HL-60 (cell line): ENCODE measurements at places on chromosomes 12 and 14.

DNA sequence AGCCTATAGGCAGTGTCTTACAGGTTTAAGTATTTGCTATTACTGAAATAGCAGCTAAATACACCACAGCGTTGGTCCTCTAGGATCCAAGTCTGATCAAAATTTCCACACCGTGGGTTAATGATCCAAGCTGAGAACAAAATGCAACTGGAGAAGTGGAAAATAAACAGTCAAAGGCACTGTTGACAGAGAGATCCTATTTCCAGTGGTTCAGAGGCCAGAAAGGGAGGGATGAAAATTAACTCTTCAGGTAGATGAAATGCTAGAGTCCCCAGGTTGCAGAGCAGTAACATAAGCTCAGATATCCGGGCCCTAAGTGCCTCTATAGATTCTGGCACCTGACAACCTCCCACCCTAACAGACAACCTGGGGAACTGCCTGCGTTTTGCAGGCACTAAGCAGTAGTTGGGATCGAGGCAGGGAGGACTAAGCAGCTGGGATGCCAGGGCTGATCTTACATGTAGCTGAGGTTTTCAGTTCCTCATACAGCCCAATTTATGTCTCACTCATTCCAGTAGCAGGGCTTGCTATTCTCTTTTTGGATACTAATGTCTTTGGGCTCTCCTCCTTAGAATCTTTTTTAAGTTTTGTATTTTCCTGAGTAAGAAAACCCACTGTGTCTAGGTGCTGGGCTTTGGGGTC, 42.7 kb upstream of the CRACR2A start:
- DNase-seq = no peak

GRCh38 chr14:63995285-63995684, 142.5 kb downstream of the SYNE2 start:
- DNase-seq = no peak

- DNase-seq = no peak
Observed at GRCh38 chr12:120749256-120749655, 23.6 kb downstream of the ACADS start.

GRCh38 chr12:87925021-87925420, 104.2 kb downstream of the C12orf50 start:
- no peak for DNase-seq

- DNase-seq = no peak
Observed at GRCh38 chr12:62481843-62482540, 15.4 kb downstream of the MON2 start.

DNA sequence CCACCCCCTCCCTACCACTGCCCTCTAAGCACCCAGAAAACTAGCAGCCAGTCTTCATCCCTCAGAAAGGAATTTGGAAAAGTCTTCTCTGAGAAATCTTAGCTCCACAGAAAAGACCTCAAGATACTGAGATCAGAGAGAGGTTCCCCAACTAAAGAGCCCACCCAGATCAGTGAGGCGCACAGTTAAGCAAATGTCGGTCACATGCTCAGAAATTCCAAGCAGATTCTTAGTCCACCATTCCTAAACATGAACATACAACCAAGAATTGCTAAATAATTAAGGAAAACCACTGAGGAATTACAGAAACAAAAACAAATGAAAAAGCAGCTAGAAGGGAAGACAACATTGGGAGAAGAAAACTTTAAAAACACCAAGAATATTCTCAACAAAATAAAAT, 32.3 kb downstream of the MED13L start:
- DNase-seq = no peak

DNA sequence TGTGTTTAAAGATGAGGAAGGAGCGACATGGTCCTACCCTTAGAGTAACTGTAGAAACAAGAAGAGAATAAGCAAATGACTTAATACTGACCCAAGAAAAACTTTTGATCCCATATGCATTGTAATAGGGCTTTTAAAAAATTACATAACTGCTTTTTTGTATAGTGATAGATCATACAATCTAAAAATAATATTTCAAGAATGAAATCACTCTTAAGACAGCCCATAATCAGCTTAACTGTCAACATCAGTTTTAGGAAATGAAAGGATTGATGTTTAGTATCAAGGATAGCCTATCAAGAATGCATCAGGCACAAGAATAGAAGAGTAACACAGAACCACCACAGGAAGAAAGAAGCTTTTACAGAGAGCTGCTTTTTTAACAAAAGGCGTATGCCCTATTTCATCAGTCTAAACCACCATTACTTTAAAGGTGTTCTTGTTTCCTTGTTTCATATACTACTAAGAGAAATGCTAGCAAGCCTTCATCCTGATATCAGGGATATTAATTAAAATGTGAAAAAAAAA, 64.5 kb downstream of the MARK3 start:
- no peak for DNase-seq

DNA sequence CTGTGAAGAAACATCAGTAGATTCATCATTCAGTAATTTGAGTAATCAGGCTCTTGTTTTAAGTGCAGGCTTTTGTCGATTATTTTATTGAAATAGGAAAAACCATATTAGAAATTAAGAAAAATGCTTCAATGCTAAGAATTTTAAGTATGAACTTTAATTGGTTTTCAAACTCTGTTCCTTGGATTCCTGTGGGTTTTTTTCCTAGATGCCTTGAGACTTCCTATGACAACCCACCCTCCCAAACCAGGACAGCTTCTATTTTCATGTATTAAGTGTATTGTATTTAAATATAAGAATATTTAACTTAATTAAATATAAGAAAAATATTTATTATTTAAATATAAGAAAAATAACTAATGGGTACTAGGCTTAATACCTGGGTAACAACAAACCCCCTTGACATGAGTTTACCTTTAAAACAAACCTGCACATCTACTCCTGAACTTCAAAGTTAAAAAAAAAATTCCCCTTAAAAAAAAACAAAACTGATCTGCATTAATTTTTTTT, 3.0 kb downstream of the ARHGAP5 start:
- no peak for DNase-seq

- DNase-seq = no peak
Observed at GRCh38 chr12:28460420-28461130, 270.3 kb downstream of the CCDC91 start.

DNA sequence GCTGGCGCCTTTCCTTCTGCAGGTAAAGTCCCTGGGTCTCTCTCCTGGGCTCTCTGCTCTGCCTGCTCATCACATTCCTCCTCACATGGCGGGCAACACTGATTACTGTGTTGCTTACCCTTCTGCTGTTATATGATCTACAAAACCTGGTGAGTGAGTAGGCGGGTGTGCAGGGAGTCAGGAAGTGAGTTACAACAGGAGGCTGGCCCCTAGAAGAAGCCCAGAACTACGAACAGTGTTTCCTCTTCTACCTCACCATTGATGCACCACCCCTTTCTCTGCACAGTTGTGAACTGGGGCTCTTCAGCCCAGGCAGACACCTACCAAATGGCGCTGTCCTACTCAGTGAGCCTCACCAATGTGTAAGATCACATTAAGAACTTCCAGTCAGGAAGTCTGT, 4.9 kb upstream of the KLHL33 start:
- peak; percentile 30 for DNase-seq

- no peak for DNase-seq
Observed at GRCh38 chr14:80264702-80265101, 53.4 kb upstream of the DIO2 start.

DNA sequence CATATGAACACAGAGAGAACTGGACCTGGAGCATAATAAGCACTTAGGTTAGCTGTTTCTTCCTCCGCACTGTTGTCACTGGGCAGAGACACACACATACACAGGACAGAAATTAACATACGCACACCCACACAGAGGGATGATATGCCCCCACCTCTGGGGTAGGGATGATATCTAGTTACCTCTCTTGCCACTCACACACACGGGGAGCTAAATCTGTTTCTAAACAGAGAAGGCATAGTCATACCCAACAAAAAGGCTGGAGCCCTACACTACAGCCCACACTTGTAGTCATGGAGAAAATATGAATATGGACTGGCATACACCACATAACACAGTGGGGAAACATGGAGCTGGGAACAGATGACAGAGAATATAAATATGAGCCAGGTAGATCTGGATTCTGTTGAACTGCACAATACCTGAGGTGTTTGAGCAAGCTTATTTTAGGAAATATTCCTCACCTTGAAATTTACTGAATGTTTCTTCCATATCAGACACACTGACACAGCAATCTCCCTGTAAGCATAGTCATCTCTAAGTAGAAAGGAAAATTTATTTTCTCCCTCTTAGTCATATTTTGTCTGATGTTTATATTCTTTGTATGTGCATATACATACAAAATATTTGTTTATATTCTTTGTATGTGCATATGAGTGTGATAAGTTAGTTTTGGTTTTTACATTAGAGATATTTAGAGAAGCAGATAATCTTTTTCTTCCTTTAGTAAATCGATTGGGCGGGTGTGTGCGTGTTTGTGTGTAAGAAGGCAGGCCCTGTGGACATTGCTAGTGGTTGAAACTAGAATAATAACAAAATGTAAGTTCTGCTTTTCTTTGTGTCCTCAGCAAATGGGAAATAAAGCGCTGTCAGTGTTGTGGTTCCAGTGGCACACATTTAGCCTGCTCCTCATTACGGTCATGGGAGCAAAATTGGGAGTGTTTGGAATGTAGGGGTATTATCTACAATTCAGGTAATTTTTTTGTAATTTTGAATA, 20.9 kb upstream of the SCFD1 start:
- DNase-seq = no peak

- no peak for DNase-seq
Observed at GRCh38 chr12:69417741-69418167, 52.4 kb upstream of the FRS2 start.

- DNase-seq = no peak
Observed at GRCh38 chr14:104996032-104996431, 10.4 kb downstream of the CLBA1 start.

DNA sequence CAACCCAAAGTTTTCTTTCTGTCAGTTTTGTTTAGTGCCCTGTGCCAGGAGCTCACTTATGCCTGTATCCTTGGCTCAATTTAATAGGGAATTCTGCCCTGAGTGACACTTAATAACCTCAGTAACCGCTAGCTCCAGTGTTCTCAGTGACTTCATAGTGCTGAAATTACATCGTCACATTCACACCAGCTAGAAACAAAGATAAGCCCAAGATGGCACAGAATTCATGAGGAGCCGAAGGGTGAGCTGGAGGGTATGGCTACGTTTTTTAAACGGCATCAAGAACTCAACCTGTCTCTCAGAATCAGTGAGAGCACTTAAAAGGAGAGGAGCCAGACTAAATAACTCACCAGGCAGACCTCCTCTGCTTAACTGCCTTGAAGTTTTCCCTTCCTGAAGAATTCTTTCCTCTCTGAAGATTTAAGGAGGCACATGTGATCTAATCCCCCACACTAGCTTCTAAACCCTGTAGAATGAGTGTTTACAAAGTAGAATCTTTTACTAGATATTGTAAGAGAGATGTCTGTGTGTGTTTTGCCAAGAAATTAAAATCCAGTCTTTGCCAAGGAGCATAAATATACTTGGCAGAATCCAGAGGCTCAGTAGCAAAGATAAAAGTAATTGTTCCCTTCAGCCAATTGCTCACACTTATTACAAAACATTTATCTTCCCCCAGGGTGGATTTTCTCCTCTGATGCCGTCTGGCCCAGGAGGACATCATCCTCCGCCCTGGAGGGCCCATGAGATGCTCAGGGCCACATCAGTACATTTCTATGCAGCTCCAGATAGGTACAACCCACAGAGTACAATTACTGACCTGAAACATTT, 37.3 kb downstream of the PTGER2 start:
- DNase-seq = no peak

DNA sequence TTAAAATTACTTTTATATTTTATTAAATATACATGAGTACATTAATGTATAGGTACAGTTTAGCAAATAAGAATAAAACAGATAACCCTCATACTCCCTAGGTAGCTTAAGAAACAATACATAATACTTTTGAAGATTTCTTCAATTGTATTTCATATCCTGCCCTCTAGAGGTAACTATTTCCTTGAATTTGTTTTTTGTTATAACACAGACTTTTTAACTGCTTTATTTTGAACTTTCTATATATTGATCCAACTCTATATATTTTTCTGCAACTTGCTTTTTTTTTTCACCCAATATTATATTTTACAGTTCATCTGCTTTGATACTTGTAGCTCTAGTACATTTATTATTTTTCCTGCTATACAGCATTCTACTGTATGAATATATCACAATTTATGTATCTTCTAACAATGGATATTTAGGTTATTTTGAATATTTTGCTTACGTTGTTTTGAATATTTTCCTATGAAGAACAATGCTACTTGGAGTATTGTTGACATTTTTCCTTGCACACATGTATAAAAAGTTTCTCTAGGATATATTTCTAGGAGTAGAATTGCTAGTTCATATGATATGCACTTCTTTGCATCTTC, 72.8 kb upstream of the ABCD2 start:
- no peak for DNase-seq

DNA sequence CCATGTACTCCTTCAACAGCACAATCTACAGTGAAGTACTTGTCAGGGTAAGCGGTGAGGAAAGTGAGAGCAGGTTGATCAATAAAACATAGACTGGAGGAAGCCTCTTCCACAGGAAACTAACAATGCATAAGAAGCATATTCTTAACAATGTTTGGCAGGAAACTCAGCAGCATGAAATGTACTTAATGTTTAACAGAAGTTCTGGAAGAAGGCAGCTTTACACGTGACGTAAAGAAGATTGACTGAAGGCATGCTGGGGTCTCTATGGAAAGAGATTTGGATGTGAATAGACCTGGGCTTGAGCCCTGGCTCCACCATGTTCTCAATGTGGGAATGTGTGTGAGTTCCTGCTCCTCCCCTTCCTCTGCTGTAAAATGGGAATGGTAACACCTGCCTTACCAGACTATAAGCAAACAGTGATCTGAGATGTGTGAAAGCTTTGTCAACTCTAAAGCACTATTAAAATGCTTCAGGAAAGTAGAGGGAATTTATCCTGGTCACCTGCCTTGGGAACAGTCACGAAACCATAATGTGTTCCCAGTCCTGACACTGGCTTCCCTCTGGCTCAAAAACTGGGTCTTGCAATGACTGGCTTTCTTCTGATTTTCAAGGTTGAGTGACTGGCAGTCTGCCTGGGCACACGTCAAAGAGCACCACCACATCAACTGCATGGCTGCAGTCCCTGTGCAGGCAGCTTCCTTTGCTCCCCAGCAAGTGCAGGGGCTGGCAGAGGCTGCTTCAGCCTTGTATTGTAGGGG, 384.6 kb downstream of the APAF1 start:
- DNase-seq = no peak

- DNase-seq = no peak
Observed at GRCh38 chr14:92794547-92794941, 439 bp downstream of the GOLGA5 start.

DNA sequence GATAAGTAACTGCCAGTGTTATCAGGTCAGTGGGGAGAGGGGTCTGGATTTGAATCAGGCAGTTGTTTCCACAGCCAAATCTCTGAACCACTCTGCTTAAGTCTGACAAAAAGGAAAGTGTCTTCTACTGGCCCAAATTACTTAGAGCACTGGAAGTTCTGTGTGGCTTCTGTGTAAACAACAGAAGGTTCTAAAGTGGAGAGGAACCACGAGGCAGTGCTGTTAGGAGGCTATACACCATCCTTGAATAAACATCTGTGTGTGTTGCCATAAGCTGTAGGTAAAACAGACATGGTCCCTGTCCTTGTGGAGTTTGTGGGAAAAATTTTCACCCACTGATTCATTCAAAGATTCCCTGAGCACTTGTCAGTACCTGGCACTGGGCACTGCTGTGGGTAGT, 50.0 kb downstream of the GALNT4 start:
- DNase-seq = no peak

GRCh38 chr12:124277394-124278241, 17.3 kb upstream of the RFLNA start:
- DNase-seq = peak; percentile 11

GRCh38 chr12:8831116-8831515, 8.7 kb downstream of the A2ML1 start:
- no peak for DNase-seq

GRCh38 chr12:541676-542324, 82.1 kb downstream of the B4GALNT3 start:
- no peak for DNase-seq

- no peak for DNase-seq
Observed at GRCh38 chr12:121520586-121521086, 60.2 kb downstream of the KDM2B start.
